Central memory CD4-positive, alpha-beta T cell (primary cell): ENCODE measurements at places on chromosomes 3 and 15.
A peak's percentile ranks its signal among the peaks of the same experiment; 100 is the strongest.

DNA sequence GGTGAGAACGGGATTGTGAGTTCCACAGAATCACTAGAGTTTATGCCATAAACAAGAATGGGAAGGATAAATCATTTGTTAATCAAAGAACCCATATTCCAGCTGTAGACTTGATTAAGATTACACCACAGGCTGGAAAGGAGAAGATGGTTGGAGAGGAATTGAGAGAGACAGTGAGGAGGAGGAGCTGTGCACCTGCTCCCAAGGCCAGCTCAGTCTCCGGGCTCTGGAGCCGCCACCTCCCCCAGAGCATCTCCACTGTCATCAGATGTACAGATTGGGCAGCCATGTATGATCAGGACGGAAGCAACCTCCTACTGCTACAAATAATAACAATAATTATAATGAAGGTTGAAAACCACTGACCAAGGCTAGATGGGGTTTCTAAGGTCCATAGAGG is 170.0 kb downstream of the MINAR1 start:
- DNase-seq, result no peak

- DNase-seq, result no peak
Measured at GRCh38 chr3:73144276-73144675, 82.8 kb downstream of the EBLN2 start.

DNA sequence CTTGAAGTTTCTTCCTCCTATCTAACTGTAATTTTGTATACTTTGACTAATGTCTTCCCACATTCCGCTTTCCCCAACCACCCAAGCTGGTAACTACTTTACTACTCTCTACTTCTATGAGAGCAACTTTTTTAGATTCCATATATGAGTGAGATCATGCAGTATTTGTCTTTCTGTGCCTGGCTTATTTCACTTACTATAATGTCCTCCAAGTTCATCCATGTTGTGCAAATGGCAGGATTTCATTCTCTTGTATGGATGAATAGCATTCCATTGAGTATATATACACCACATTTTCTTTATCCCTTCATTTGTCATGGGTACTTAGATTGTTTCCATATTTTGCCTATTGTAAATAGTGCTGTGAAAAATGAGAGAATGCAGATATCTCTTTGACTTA is 78.5 kb upstream of the CCNL1 start:
- no peak for DNase-seq

DNA sequence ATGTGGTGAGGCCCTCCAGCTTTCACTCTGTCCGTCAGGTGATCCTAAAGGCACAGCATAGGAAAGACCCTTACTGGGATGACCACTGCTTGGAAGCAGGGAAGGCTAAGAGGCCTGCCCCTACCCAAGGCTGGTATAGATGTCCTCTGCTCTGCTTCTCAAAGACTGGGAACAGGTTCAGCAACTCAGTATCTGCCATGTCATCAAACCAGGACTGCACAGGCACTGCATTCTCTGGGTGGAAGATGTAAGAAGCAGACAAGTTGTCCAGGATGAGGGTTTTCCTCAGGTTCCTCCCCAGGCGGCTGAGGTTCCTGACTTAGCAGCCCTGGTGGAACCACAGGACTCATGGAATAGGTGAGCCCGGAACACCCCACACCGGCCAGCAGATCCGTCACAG is 4.7 kb downstream of the FAM98B start:
- no peak for DNase-seq

DNA sequence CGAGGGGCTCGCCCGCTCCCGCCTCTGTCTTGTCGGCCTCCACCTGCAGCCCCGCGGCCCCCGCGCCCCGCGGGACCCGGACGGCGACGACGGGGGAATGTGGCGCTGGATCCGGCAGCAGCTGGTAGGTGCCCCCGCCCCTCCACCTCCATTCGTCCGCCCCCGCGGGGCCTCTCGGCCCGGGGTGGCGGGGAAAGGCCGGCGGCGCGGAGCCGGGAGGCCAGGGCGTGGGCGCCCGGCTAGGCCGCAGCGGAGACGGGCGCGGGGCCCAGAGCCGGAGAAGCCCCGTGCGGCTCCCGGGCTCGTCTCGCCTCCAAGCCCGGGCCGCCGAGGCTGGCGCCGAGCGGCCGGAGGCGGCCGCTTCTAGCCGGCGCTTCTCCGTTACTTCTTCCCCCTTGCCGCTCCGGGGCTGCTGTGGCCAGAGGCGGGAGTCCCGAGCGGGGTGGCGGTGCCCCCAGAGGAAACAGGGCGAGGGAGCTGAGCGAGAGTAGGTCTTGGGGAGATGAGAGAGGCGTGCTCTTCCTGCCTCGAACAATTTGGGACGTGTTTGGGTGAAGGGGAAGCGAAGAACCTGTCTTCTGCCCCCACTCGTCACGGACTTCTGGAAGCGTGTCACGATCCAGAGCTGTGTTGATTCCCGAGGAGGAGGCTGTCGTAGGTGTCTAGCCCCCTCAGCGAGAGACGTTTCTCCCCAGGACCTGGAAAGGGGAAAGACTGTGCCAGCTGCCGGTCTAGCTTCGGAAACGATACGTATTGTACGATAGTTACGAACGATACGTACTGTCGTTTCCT is 555 bp downstream of the ATP11B start:
- DNase-seq, result peak; percentile 50

- DNase-seq, result no peak
Measured at GRCh38 chr3:133457465-133458067, 57.7 kb downstream of the BFSP2 start.

DNA sequence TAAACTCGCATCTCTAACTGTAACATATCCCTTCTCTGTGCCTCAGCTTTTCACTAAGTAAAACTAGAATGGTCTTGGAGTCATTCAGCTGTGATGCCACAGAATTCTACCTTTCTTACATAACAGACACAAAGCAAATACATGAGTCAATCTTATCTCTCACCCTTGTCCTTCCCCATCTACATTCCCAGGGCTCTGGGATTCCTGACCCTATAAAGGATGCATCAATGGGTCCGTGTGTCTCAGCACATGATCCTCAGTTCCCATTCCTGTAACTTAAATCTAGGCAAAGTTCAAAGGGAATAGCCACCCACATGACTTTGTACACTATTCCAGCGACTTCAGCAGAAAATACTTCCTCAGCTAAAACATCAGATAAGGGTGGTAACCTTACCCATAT is 11.8 kb upstream of the ARL8B start:
- no peak for DNase-seq

DNA sequence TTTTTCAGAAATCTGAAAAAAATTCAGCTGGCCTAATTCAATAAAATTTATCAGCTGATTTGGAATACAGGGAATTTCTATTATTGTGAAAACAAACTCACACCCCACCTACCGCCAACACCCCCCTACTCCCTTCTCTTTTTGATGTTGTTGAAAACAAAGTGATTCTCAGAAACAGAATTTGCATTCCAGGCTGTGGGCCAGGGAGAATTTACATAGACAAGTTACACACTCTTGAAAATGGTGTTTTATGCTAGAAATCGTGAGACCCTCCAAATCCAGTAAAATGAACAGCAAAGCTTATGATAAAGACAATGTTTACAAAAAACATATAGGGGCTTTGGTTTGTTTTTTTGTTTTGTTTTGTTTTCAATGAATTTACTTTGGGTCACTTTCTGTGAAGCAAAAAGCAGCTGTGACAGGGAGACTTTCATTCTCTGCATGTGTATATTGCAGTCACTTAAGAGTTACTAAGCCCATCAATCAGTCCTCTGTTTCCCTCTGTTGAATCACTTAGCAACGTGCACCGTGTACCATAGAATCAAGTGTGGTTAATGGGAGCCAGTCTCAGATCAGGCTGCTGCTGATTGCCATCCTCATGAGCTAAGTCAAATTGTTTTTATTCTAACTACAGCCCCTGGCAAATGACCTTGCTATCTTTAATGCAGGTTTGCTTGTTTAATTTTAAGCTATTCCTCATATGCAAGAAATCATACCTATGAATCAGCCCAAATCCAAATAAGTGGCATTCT is 159.8 kb downstream of the ALCAM start:
- no peak for DNase-seq
